Lung (tissue), 17 donors: ENCODE measurements at places on chromosomes 3 and 15. TPM values are rescaled to one million over a fixed set of nuclear protein-coding genes. Genes with fewer than 3 reads are reported as not detected.

Gene GOLGA6L7
- total RNA-seq, result not detected

Gene GHSR
- total RNA-seq, result not detected

- H3K27me3 ChIP-seq, result no peaks in the 10 kb centered on the region
- DNase-seq, result no peak
- H3K4me3 ChIP-seq, result no peak overlapping the region
- H3K4me1 ChIP-seq, result no peaks in the 10 kb centered on the region
- H3K27ac ChIP-seq, result no peak overlapping the region
Observed at GRCh38 chr3:54240-54639, 142.3 kb upstream of the CHL1 start.

DNA sequence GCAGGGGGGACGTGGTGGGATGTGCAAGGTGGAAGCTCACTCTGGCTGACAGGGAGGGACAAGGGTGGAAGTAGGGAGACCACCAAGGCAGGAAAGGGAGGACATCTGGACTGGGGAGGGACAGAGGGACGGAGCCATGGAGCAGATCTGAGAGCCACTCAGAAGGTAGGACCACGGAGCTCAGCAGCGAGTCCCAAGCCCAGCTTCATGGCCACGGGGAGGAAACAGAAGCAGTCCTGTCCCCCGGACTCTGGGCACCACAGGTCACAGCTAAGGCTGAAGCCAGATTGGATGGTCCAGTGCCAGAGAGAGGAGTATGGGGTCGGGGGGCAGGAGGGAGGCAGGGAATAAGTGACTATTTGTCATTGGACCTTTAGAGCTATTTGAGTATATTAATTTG is 220.1 kb downstream of the TBC1D2B start:
- H3K27ac ChIP-seq, result no peak overlapping the region
- no peaks in the 10 kb centered on the region for H3K36me3 ChIP-seq
- H3K4me3 ChIP-seq, result no peak overlapping the region

DNA sequence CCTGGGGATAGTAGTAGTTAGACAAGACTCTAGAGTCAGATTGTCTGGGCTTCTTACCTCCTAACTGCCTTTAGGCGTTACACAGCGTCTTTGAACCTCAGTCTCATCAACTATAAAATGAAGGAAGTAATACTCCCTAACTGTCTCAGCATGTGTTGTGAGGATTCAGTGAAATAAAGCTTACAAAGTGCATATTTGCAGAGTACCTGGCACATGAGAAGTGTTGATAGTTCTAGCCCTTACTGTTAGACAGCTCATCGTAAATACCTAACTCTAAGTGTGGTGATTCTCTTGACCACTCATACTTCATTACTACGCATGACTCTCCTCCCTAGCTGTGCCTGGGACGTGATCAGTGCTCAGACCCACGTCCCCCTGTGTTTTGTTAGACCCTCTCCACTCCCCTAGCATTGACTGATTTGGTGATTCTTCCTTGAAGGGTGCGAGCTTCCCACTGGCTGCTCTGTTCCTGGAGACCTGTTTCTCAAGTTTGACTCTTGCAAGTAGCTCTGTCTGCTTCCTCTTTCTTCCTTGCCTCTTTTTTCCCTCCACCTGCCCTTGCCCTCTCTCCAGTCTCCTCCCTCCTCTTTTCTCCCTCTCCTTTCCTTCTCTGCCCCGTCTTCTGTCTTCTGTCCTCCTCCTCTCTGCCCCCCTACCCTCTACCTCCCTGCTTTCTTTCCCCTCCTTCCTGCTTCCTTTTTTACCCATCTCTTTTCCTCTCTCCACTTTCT is 124.2 kb downstream of the SLC25A26 start:
- no peaks in the 10 kb centered on the region for H3K27me3 ChIP-seq
- no peak for DNase-seq
- H3K4me3 ChIP-seq, result no peak overlapping the region
- H3K4me1 ChIP-seq, result no peaks in the 10 kb centered on the region
- H3K27ac ChIP-seq, result no peak overlapping the region
- no peaks in the 10 kb centered on the region for H3K36me3 ChIP-seq

- peaks cover 6% of the 10 kb centered on the region for H3K36me3 ChIP-seq
- H3K4me3 ChIP-seq, result no peak overlapping the region
- H3K27ac ChIP-seq, result no peak overlapping the region
Observed at GRCh38 chr3:39104961-39105686, 2.3 kb downstream of the GORASP1 start.

DNA sequence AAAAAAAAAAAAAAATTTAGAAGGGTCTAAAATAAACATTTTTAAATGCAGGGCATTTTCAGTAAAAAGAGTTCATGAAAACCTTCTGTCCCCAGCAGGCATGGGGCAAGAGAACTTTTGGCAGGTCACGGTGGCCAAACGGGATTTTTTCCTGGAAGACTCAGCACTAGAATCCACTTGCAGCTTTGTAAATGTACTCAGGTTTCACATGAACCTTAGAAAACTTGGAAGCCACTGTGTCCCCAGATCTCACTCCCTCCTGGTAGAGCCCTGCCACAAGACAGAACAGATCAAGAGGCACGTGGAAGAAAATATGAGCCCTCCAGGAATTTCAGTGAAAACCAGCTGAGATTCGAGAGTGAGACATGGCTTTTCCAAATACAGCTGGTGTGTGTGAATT is 2.1 kb upstream of the GNB5 start:
- H3K36me3 ChIP-seq, result no peaks in the 10 kb centered on the region
- H3K27me3 ChIP-seq, result no peaks in the 10 kb centered on the region
- H3K27ac ChIP-seq, result no peak overlapping the region
- no peaks in the 10 kb centered on the region for H3K4me1 ChIP-seq
- H3K4me3 ChIP-seq, result no peak overlapping the region

DNA sequence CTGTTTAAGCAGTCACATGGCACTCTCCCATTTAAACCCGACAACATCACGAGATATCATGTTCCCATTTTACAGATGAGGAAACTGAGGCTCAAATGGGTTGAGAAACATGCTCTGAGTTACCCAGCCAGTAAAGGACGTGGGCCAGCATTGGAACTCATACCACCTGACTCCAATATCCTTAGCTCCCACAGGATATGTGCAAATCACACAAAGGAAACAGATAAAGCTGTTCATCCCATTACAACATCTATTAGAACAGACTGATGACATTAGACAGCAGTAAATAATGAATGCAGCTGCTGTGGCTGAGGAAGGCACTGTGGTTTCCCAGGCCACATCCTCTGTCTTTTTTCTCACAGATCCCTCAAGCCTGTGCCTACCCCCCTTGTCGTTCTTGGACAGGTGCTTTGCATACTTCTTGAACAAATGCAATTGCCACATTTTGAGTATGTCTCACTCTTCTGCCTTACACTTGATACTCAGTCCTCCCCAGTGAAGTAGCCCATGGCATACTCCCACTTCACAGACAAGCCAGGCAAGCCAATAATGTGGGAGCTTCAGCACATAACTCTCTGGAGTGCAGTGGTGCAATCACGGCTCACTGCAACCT is 17.7 kb downstream of the FRMD4B start:
- peak overlapping the region; percentile 60 for H3K27ac ChIP-seq
- no peak overlapping the region for H3K4me3 ChIP-seq
- no peak for DNase-seq
- peaks cover 4% of the 10 kb centered on the region for H3K4me1 ChIP-seq
